Activated CD8-positive, alpha-beta memory T cell treated with anti-CD3 and anti-CD28 coated beads for 1 hour (primary cell): ENCODE measurements at places on chromosomes 5 and 9.

DNA sequence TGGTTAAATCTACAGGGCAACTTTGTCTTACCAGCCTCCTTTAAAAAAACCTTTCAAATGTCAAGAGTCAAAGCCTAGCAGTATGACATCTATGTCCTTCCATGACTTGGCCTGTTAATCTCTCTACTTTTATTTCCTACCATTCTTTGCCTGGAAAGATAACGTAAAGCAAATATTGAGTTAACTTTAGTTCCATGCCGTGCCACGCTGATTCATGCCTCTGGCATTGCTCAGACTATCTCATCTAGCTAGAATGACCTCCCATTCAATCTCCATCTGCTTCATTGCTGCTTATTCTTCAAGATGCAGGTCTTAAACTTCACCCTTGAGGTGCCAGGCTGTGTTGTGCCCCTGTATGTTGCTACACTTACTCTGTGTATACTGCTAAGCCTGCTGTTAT, 729.8 kb downstream of the EFNA5 start:
- DNase-seq, result no peak

DNA sequence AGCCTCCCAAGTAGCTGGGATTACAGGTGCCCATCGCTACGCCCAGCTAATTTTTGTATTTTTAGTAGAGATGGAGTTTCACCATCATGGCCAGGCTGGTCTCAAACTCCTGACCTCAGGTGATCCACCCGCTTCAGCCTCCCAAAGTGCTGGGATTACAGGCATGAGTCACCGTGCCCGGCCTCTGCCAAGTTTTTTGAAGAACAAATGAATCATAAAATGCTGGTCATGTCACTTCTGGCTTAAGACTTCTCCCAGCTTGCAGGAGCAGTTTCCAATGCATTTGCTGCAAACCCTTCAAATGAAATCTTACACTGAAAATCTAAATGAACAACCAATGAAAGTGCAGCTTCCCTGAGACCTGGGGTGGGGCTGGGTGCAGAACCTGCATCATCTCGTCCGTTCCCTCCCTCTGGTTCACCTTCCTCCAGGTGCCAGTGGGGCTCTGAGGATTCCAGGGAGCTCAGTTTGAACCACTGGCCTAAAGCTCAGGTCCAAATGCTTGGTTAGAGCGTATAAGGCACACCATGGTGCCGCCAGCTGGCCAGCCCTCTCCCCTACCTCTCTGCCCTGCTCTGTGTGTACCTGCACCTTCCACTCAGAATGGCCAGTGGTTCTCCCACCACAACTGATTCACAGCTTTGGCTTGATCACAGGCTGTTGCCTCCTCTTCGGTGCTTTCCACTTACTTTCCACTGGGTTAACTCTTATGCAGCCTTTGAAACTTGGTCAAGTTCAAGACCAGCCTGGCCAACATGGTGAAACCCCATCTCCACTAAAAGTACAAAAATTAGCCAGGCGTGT, 39.8 kb upstream of the FUBP3 start:
- no peak for DNase-seq

DNA sequence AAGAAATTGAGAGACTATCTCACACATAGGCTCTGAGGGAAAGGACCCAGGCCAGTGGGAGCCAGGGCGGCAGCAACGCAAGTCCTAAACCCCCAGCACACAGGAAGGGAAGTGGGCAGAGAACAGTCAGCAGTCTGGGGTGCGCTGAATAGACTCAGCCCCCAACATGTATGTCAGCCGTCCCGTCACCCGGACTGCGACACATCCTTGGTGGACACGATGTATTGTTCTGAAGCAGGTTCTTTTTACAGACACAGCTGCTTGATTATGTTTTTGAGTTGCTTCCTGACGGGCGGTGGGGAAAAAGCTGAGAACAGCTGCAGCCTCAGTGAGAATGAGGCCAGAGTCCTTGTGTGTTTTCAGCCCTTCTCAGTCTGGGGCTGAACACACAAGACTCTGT, 64.1 kb upstream of the CXCL14 start:
- DNase-seq, result no peak

- DNase-seq, result no peak
Measured at GRCh38 chr5:142929587-142929986, 159.4 kb downstream of the ARHGAP26 start.

DNA sequence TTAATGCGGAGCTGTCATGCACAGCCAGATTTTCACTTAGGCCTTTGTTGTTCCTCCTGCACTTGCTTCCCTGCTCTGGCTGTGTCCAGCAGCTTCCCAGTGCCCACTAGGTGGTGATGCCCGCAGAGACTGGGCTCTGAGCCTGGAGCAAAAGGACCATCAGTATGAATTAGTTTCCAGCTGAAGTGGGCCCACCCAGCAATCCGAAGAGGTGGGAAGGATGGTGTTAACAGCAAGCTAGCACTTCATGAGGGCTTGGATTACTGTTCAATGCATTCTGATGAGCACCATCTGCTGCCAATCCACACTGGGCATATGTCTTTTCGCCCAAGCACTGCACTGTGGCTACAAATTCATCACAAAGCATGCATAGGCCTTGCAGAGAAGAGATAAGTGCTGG, 459.1 kb downstream of the SPOCK1 start:
- no peak for DNase-seq

GRCh38 chr9:119963798-119964372, 594.6 kb upstream of the BRINP1 start:
- DNase-seq, result no peak

- no peak for DNase-seq
Measured at GRCh38 chr5:643811-644271, 31.7 kb downstream of the CEP72 start.

DNA sequence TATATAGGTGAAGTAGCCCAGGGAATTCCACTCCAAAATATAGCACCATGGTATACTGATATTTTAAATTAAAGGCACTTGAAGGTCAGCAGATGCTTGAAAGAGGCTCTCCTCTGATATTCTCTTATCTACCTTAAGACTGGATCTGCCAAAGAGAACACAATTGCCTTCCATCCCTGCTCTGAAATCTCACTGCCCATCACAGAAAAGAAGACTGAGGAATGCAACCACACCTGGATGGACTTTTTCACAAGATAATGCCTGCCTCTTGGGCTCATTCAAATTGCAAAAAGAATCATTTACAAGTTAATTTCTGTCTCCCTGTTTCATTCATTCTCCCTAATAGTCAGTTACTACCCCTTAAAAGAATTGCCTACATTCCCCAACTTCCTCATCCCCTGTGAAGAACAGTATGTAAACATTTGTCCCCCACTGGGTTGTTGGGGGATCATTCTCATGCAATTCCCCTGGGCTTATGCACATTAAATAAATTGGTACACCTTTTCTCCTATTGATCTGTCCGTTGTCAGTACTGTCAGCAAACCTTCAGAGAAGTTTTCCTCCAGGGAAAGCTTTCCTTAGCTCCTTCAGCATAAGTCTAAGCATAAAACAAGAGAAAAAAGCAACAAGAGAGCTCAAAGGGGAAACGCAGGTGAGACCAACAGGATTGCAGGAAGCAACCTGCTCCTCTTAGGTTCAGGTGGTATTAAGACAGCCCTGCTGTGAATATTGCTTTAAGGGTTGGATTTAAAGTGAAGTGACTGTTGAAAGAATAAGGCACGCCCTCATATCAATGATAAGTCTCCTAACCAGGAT, 171.4 kb upstream of the SLC30A5 start:
- no peak for DNase-seq

GRCh38 chr9:79129865-79130480, 441.8 kb upstream of the TLE4 start:
- no peak for DNase-seq

DNA sequence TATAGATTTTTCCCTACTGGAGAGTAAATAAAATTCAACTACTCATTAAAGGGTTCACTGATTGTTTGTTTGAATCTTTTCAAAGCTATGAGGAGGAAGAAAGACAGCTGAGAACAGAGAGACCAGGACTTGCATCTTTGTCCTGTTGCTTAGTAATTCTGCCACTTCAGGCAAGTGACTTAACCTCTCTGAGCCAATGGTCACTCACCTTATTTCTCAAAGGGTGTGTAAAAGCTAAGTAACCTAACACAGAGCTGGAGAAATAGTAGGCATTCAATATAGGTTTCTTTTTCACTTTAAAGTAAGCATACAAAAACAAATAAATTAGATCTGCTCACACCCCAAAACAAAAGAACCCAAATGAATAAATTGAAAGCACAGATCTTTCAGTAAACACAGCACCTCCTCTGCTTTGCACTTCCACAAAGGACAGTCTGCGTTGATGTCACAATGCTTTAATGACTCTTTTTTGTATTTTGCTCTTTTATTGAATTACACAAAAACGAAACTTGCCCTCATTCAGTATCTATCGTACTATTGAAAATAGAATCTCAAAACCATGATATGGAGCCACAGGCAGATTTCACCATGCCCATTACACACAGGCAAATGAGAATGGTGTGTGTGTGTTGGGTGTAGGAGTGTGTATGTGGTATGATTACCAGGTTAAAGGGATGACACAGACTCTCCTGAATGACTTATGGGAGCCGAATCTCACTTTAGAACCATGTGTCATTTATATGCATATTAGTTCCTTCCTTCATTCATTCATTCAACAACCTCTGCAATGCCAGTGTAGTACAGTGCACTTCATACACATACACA, 166.0 kb downstream of the EBF1 start:
- no peak for DNase-seq

- no peak for DNase-seq
Measured at GRCh38 chr5:119570910-119571309, 58.4 kb upstream of the FAM170A start.

- no peak for DNase-seq
Measured at GRCh38 chr9:80602291-80602690, 1030.5 kb downstream of the TLE4 start.

DNA sequence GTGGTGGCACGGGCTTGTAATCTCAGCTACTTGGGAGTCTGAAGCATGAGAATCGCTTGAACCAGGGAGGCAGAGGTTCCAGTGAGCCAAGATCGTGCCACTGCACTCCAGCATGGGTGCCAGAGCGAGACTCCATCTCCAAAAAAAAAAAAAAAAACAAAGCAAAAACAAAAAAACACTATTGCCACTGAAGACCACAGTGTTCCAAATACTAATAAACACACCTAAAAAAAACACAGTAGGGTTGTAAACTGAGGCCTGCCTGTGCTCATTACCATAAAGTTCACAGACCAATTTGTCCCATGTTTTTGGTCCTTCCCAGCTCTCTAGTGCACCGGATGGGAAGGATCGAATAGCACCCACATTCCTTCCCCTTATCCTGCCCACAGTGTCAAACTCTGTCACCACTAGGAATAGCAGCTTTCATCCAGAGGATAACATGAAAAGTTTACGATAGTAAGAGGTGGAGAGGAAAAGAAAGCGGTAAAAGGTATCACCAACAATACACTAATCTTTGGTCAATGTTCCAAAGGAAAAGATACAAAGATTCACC, 49.2 kb downstream of the MYO10 start:
- no peak for DNase-seq

DNA sequence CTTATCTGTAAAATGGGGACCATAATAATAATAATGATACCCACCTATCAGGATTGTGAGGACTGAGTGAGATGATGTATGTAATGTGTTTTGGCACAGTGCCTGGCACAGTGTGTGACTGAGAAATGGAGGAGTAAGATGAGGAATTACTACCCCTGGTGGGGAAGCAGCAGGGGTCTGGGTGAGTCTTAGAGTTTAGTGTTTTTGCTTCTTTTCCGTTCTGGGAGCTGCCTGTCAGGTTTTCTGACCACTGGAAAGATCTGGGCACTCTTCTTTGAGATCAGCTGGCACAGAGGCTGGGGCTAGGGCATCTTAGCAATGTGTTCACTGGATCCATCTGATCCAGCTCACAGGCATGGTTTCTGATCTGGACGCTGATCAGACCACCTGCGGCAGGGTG, 8.5 kb downstream of the LCP2 start:
- DNase-seq, result no peak

DNA sequence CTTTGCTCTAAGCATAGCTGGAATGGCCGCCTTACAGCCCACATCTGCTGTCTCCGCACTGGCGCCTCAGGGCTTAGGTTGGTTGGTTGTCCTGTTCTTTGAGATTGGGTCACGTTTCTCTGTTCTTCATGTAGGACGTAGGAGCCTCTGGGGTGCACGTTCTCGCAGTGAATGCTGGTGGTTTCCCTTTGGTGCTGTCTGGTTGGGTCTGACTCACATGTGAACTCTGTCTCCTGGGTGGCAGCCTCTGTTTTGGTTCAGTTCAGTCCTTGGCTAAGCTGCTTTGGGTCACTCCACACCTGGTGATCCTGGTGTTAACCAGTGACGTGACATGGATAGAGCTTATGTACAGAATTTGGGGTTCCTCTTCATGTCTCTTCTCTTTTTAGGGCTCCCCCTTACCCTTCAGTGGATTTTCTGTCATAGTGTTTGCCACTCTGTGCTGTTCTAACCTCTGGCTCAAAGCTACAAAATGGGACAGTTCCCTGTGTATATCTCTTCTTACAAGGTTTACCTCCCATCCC, 12.6 kb upstream of the LPCAT1 start:
- peak; percentile 35 for DNase-seq

GRCh38 chr5:107719034-107719606, 48.4 kb upstream of the EFNA5 start:
- DNase-seq, result no peak

DNA sequence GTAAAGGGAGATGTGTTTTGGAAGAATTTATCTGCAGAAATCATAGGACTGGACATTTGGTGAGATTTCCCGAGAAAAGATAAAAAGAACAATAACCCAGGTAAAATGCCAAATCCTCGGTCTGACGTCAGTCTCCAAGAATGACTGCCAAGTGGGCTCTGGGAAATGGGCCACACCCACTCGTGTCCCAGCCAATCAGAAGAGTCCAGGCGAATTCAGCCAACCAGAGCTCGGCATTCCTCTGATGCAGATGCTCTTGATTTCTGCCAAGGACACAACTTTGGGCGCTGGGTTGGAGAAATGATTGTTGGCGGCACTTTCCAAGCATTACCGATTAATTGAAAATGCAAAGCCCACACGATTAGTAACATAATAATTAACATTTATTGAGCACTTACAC, 73.3 kb downstream of the FGF18 start:
- DNase-seq, result no peak

GRCh38 chr5:55679556-55679955, 32.6 kb downstream of the SLC38A9 start:
- no peak for DNase-seq
